ENCODE measurements at places on chromosomes 1 and 21.

- DNase-seq: peak; percentile 6
These were observed 19.4 kb upstream of the UBE2U start for GRCh38 chr1:64184003-64184440.

DNA sequence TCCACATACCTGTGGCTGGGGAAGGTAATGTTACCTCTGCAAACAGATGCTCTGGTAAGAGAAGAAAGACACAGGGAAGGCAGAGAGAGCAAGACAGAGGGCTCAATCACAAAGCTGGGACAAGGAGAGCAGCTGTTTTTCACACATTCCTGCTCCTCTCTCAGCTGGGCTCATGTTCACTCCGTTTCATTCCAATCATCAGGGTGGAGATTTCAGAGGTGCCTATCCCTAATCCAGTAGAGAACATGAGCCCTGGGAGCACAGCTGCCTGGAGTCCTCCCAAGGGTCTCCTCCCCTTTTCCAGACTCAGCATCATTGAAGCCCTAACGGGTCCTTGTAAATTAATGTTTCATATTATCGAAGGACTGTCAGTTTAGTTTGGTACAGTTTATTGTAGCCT lies 19.4 kb downstream of the GADD45A start:
- no peak for DNase-seq

- no peak for DNase-seq
These were observed 8.2 kb upstream of the RNF223 start for GRCh38 chr1:1082239-1082775.

GRCh38 chr1:165313903-165314302 lies 42.6 kb downstream of the LMX1A start:
- no peak for DNase-seq

GRCh38 chr1:223258751-223259198 lies 105.2 kb downstream of the SUSD4 start:
- no peak for DNase-seq

DNA sequence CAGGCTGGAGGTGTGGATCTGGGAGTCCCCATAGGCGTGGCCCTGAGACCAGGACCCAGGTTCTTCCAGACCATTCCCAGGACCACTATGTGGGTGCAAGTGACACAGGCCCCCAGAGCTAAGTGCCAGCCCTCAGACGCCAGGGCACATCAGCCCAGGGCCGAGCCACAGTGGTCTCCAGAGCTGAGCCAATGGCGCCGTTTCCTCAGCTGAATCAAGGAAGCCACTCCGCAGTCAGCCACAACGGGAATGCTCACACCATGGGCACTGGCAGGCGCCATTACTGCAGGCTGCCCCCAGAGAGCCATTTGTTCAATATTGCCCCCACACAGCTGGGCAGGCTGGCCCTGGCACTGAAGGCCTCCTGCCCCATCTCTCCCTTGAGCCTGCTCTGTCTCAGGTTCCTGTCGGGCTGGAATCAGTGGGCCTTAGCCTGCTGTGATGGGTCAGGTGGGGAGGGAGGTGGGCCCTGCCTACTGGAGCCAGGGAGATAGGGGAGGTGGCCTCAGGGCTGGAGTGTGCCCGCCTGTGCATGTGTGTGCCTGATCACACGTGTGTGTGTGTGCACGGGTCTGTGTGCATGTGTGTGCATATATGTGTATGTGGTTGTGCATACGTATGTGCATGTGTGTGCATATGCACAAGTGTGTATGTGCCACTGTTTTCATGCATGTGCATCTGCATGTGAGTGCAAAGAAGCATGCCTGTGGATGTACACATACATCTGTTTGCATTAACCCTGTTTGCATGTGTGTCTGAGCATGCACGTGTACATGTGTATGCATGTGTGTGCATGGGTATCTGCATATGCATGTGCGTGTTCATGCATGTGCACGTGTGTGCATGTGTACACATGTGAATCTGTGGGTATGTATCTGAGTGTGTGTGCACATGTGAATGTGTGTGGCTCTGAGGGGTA lies 6.1 kb downstream of the GJC2 start:
- no peak for DNase-seq

DNA sequence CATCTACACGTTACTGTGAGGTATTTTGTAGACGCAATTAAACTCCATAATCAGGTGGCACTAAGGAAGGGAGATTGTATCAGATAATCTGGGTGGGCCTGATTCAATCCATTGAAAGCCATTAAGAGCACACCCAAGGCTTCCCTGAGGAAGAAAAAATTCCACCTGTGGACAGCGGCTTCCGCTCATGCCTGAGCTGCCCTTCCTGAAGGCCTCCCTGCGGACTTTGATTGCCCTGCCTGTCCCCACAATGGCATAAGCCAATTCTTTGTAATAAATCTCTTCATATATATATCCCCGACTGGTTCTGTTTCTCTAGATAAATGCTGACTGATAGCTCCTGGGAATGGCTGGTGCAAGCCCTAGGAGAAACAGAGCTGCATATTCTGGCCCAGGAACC lies 138.3 kb downstream of the TGFBR3 start:
- no peak for DNase-seq

DNA sequence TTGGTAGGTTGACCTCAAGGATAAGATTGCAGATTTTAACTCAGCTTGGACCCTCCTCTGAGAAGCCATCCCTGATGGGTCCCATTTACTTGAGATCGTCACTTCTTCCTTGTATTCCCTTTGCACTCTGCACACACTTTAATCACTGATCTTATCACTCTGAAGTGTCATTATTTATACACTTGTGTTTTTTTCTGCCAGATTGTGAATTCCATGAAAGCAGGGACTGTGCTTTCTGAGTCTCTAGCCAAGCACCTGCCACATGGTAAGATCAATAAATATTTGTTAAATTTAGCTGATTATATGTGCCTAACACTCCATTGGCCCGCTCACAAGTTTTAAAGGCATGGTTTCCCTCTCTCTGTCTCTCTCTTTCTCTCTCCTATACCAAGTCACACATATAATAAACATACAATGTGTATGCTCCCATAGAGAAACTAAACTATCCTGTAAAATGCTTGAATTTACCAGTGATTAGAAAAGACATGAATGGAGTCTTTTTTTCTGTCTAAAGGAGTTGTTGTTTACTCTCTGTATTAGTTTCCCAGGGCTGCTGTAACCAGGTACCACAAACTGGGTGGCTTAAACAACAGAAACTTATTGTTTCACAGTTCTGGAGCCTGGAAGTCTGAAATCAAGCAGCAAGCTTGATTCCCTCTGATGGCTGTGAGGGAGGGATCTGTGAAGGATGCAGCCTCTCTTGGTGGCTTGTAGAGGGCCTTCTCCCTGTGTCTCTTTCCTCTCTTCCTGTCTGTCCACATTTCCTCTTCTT lies 105.2 kb upstream of the GADD45A start:
- no peak for DNase-seq

GRCh38 chr1:3902111-3902511 lies 2.0 kb upstream of the C1orf174 start:
- no peak for DNase-seq

DNA sequence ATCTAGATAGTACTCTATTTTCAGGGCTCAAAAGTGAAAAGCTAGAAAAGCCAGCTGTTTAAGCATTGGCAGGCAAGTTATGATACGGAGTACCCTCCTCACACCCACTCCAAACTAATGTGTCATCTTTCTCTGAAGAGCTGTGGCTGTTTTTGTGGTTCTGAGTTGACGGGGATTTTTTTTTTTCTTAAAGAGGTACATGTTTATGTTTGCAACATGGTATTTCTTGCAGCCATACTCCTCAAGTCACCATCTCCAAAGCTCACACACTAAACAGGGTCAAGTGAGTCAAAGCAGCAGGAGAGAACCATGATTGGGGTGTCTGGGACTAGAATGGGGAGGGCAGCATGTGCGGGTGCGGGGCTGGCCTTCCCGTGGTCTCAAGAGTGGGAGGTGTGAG lies 347.2 kb downstream of the DISC1 start:
- DNase-seq: no peak

DNA sequence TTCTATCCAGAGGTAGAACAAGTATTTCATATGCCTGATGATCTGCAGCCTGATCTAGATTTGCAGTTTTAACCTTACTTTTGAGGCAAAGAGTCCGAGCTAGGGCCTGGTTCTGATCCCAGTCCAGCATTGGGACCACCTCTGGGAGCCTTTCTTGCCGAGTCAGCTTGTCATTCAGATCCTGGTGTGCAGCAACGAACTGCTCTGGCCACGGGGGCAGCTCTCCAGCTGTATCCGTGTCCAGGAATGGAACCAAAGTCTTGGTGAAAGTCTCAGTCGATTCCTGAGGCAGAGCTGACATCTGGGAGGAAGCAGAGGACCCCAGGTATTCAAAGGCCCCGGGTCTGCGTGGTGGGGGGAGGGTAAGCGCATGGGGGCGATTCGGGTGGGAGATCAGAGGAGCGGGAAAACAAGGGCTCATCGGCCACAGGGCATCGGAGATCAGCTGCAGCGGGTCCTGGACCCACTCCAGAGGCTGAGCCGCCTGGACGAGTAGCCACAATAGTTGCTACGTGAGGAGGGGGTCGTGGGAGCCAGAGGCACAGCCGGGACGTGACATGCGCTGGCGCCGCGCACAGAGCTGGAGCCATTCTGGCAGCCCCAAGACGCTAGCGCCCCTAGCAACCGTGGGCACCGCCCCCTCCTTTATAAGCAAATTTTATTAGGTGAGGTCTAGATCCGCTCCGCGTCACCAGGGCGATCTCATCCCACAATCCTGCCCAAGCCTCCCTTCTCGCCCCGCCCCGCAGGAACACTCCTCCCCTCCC lies 32.4 kb upstream of the BSDC1 start:
- no peak for DNase-seq

- no peak for DNase-seq
These were observed 38.6 kb upstream of the CR1L start for GRCh38 chr1:207606362-207606755.

GRCh38 chr1:35499231-35499630 lies 58.0 kb downstream of the KIAA0319L start:
- no peak for DNase-seq

GRCh38 chr21:28196981-28197380 lies 795.7 kb downstream of the LTN1 start:
- no peak for DNase-seq

GRCh38 chr1:203702130-203702577 lies 62.8 kb upstream of the LAX1 start:
- peak; percentile 69 for DNase-seq

DNA sequence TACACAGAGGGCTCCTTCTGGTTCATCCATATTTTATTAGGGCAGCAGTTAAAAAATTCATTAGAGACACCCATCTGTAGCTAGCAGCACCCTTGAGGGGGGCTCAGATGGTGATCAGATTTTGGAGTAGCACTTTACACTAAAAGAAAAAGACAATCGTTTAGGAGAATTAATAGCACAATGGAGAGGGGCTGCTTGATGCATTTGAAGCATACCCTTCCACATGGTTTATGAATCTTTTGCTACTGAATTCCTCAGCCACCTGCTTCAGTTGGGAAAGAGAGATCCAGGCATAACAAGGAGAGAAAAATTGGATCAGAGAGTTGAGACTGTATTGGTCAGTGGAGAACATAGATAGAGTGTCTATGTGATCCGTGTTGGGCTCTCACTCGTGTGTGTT lies 54.4 kb downstream of the DISC1 start:
- no peak for DNase-seq

- no peak for DNase-seq
These were observed 41.0 kb upstream of the F3 start for GRCh38 chr1:94582565-94582964.

- DNase-seq: no peak
These were observed 44.1 kb upstream of the BCL10 start for GRCh38 chr1:85320371-85321131.

- DNase-seq: no peak
These were observed 106.6 kb upstream of the BARHL2 start for GRCh38 chr1:90823686-90824085.

DNA sequence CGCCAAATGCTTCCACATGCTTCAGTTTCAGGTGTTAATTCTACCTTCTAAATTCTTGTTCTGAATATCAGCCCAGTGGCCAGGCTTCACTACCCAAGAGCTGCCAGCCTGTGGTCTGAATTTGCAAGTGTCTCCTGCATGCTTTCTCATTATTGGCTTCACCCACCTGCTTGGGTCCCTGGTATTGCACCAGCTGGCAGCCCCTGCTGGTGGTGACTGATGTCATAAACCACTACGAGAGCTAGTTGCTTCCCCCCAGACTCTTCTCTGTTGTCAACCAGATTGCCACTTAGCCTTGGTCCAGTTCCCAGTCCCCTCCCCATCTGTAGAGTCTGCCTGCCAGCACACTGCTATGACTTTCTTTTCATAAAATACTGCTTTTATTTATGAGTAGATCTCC lies 197.7 kb upstream of the DUSP10 start:
- no peak for DNase-seq

GRCh38 chr21:18661842-18662241 lies 258.3 kb upstream of the TMPRSS15 start:
- DNase-seq: no peak

- no peak for DNase-seq
These were observed 20.3 kb upstream of the PTGFRN start for GRCh38 chr1:116889380-116889779.

DNA sequence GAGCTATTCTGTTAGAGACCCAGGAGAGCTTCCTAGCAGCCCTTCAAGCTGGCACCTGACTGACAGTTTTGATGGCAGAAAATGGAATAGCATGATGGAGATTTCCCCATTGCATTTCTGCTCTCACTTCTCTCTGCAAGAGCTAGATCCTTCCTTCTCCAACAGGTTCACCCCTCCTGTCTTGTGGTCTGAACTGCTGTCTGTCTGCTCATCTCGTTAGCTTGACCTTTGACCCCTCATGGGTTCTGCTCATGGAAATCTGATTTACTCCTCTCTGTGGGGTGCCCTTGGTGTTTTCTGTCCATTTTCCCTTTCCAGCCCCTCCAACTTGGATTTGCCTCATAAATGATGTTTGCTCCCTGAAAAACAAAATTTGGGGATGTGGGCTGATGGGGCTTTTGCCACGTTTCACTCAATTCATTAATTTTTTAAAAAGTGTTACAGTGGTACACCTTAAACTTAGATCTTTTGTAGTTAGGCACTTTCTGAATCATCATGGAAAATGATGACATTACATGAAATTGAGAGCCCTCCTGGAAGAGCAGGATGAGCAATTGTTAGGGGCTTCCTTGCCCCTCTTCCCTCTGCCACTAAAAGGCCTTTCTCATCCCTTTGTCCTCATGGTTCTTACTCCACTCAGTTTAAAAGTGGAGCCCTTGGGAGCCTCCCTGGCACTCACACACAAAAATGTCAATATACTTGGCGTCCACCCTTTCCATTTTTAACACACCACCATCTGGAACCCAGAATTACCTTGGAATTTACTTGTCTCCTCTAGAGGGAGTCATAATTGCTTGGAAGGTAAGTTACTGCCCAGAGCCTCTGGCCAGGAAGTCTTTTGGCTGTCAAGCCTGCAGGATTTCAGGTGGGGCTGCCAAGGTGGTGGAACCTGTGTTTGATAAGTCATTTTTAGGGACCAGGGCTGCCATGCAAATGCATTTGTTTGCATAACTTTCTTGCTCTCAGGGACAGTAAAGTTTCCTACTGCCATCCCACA lies 31.9 kb upstream of the IL19 start:
- DNase-seq: peak; percentile 60
